Naive thymus-derived CD4-positive, alpha-beta T cell (primary cell): ENCODE measurements at places on chromosomes 16 and 17.

DNA sequence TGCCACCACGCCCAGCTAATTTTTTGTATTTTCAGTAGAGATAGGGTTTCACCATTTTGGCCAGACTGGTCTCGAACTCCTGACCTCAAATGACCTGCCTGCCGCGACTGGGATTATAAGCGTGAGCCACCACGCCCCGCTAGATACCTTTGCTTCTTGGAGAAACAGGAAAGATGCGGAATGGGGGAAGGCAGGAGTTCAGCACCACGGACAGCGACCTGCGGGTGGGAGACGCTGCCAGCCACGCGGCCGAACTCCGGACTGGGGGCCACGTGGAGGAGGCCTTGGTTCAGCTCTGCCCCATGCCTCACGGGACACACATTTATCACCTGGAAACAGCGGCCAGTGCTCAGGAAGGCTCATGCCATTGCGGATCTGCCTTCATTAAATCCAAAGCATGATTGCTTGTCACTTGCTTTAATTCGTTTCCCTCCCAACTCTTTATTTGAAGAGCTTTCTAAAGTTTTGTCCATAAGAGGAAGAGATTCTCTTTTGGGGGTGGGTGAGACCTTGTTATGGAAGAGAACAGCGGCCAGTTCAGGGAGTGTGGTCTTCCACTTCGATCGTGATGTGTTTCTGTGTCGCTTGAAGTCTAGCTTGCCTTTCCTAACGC, 219.9 kb downstream of the ENGASE start:
- DNase-seq = peak; percentile 33

GRCh38 chr17:44318077-44318892, 6.3 kb downstream of the SLC25A39 start:
- DNase-seq = no peak

- DNase-seq = no peak
These were observed 75.8 kb upstream of the MED13 start for GRCh38 chr17:62140836-62141235.

DNA sequence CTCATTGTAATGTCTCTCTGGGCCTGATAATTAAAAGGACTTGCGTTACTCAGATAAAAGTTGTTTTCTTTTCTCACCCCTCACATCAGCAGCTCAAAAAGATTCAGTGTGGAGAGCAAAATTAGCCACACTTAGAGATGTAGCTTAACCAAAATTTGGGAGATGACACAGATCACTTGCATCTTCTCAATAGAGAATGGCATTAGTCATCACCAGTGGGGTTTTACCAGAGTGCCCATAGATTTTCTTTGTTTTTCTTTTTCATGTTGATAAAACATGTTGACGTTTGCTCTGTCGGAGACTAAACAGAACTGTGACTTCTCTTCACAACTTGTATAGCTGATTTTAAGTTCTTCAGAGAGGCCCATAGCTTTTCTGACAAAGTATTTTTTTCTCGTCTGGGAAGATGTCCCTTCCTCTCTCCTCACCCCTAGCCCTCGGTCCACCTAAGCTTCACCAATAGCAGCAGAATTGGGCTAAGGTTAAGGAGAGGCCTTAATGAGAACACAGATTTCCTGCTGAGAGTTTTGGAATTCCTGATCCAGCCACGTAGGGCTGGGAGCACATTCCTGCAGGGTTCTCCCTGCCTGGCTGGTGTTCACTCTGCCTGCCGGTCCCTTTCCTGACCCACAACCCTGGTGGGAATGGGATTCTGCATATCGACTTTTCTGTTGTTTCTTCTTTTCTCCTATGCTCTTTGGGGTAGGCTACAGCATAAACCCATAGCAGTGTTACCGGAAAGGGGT, 92.6 kb downstream of the CACNG3 start:
- DNase-seq = no peak

- peak; percentile 48 for DNase-seq
These were observed 112.8 kb downstream of the ZNF778 start for GRCh38 chr16:89330177-89330856.

DNA sequence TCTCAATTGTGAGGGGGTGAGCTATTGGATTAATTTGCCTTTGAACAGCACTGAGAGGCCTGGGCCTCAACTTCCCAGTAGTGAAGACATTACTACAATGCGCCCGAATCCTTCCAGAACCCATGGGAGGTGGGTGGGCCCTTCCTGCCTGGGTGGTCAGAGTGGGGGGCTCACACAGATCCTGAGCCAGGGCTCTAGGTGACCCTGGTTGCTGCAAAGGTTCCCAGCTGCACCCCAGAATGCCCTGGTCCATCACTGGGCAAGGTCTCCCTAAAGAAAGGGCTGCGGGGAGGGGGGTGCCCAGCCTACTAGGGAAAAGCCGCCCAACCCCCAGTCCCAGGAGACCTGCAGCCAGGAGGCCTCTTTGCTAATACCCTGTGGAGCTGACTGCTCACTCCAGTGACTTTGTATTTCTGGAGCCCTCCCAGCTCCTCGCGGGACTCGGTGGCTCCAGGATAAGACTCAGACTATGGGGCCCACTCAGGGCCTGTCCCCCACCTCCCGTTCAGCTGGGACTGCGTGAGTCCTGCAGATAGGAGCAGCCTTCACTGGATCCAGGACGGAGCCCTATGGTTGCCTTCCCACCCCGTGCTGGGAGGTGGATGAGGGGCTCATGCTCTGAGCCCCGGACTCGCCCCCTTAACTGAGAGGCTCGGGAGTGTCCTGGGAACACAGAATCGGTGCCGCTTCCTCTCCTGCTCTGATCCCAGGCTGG, 40.2 kb downstream of the SLC7A5 start:
- DNase-seq = no peak

GRCh38 chr17:58277802-58278595, 2.7 kb downstream of the MPO start:
- DNase-seq = no peak

DNA sequence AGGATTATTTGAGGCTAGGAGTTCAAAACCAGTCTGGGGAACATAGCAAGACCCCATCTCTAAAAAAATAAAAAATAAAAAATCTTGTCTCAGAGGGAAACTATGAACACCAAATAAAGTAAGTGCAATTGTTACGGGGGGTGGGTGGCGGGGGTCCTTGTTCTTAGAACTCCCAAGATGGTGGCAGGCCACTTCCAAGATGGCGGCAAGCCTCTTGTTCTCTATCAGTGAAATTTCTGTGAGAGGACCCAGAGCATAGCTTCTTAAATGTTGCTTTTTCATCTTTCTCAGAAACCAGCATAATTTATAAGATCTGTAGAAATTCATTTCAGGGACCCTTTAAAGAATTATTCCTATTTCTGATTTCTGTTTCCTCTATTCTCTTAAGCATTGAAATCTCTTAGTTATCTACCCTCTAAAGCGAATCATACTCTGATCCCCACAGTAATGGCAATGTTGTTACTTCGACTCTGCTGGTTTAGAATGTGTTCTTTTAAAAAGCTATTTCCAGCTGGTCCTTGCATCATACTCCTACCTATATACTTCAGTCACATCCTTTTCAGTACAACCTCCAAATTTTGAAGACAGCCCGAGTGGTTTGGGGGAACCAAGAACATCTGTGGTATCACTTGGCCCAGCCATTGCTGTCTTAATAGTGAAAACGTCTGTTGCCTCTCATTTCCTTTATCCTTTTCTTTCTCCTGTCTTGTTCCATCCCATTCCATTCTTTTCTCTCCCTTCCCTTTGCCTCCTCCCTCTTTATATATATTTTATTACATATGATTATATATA, 16.2 kb downstream of the RSPRY1 start:
- DNase-seq = no peak

- peak; percentile 74 for DNase-seq
These were observed 30.7 kb downstream of the YPEL2 start for GRCh38 chr17:59361916-59362810.

DNA sequence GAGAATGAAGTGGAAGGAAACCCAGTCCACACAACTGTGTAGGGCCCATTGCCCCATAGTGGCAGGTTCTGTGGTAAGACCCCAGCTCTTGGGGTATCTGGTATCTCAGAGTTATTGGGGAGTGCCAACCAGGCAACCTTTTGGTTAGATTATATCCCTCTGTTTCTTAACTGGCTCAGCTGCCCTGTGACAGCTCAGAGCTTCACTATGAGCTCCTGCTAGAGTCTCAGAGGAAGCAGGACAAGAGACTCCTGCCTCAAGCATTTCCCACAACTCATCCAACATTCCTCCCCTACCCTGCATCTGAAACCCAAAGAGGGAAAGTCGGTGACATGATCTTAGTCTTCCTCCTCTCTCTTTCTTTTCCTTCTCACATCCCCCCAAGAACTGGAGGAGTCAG, 292.3 kb downstream of the SHISA9 start:
- no peak for DNase-seq

GRCh38 chr17:78019367-78019975, 61.0 kb downstream of the TNRC6C start:
- peak; percentile 24 for DNase-seq

- DNase-seq = peak; percentile 52
These were observed 14.6 kb upstream of the CD79B start for GRCh38 chr17:63946440-63947363.

DNA sequence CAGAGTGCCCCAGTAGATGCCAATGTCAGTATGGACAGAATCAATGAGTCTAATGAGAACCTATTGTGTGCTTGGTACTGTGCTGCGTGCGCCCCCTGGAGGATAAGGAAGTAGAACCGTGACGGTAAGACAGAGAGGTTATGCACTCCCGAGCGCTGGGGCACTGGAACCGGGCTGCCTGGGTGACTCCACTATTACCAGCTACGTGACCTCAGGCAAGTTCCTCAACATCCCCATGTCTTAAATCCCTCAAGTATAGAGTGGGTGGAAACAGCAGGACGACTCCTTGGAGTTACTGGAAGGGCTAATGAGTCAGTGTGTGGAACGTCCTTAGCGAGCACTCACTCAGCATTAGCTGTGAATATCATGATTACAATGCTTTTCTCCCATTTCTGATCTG, 16.2 kb downstream of the CHST4 start:
- DNase-seq = no peak

GRCh38 chr16:74224828-74225612, 71.6 kb upstream of the PSMD7 start:
- no peak for DNase-seq

DNA sequence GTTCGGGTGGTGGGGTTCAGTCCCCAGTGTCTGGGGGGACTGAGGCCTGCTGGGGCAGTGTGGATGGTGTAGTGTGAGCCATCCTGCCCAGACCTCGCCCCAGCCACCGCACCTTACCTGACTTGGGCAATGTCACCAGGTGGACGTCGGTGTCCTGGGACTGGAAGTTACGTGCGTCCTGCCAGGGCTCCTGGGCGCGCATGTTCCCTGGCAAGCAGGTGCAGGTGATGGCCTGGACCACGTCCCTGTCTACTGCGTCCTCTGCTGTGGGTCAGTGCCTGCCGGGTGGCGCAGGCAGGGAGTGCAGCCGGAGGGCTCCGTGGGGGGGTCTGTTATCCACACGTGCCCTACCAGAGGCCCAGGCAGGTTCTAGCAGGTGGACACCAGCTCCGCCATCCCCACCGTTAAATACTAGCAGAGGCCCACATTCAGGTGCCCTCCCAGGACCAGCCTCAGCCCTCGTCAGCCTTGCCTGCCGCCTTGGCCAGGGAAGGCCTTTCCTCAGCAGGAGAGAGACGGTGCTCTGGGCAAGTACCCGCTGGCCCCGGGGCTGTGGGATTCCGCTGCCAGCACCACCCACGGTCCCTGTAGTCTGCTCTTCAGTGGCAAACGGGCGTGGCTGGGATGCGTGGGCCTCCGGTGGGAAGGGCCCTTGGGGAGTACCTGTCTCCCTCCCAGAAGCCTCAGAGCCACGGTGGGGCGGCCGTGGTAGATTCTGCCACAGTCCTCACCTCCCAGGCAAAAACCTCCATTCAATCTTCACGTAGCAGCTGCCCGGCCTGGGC, 8.1 kb upstream of the DPEP1 start:
- no peak for DNase-seq

DNA sequence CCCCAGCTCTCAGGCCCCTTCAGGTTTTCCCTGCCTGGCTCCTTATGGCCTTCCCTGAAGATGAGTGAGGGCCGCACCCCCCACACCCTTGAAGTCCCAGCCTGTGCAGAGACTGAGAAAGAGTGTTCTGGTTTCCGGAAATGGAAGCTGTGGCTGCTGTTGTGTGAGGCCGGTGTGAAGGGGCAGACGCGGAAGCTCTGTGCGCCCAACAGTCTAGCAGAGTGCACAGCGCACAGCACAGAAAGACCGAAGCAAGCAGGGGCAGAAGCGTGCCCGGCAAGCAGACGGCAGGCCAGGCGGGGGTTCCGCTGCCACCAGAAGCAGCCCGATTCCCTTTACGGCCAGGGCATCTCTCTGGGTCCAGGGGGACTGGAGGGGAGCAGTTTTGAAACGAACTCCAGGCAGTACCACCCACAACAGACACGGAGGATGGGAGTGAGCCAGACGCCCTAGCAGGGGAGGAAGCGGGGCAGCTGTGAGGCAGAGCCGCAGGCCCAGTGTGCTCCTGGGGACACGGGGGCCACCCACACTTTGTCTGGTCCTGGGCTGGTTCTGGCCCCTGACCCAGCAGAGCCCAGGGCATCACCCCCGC, 16.7 kb downstream of the TPSG1 start:
- DNase-seq = no peak

GRCh38 chr16:90034504-90034903, 15.2 kb upstream of the DBNDD1 start:
- no peak for DNase-seq

DNA sequence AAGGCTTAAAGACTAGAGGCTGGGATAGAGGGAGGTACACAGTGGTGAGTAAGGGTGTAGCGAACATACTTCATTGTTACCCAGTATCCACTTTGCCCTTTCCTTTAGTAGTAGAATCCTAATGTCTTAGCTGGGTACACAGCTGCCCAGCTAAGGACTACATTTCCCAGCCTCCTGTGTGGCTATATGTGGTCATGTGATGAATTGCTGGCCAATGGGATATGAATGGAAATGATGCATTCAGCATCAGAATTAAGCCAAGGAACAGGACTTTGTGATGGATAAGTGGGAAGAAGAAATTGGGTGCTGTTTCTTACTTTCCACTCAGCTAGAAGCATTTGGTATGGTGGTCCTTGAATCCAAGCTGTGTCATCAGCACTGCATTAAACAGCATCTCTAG, 55.9 kb downstream of the FOXL1 start:
- no peak for DNase-seq
